ENCODE measurements at places on chromosomes 2 and 18.

DNA sequence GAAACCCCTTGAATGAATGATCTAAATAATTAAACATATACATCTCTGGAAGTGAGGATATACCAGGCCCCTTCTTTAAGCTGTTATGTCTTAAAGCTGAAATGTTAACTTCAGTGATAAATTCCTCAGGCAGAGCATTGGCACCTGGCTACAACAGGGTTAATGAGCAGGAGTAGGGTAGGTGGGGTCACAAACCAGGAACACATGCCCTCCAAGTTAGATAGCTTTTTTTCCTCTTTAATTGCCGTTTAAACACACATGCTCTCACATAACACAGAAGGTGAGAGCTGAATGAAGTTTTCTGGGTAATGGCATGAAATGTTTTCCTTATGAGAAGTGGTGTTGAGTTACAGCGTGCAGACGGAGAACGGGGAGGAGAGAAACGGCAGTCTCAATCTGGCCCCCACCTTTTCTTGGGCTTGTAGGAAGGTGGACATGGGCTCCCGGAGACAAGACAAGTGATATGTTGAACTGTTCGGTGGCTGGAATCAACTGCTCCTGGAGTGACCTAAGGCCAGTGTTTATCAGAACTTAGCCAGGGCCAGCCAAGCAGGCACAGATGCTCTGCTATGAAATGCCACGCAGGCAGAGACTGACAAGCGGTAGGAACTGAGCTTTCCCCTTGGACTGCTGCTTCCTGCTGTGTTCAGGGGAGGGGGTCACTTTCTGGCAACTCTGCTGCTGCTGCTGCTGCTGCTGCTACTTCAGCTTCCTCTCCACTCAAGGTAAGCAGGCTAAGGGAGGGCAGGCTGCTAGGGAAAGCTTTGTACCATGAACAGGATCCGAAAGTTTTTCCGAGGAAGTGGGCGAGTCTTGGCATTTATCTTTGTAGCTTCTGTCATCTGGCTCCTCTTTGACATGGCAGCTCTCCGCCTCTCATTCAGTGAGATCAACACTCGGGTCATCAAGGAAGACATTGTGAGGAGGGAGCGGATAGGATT lies at the start of gene GALNT5:
GALNT5 (plus strand) TSS at position 394 of the 941 bp plus-strand sequence; CDS start at position 772, 378 bp downstream.
- DNase-seq, result no peak

DNA sequence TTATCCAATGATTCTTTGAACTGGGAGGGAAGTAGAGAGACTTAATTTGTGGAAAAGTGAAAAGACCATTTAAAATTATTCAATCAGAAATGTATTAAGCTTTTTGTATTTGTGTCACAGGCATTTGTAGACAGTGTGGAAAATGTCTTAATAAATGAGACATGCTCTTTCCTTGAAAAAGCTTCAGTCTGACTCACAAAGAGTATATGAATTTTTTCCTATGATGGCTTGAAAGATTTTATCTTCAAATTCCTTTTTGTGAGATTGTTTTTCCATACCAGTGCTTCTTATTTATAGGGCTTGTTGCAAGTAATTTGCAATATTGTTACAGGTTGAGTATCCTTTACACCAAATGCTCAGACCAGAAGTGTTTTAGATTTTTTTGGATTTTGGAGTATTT lies 39.5 kb downstream of the STON1 start:
- no peak for DNase-seq

- no peak for DNase-seq
Observed at GRCh38 chr2:143698352-143698751, 569.1 kb downstream of the ARHGAP15 start.

DNA sequence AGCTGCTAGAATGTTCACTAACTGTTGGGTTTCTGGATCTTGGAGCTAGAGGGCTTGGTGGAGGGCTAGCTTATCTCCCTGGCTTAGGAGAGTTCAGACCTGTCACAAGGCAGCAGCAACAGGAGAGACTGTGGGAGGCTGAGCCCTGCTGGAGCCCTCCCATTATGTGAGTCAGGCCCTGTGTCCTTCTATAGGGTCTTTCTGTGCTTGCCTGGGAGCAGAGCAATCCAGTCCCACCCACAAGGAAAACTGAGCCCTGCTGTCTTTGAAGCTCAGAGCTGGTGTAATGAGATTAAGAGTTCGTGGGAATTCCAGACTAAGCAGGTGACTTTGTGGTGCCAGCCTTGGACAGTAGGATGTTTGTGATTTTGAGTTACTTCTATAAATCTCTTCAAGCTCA lies 249.0 kb downstream of the TTC32 start:
- no peak for DNase-seq

GRCh38 chr2:187364696-187365095 lies 83.4 kb downstream of the CALCRL start:
- no peak for DNase-seq

DNA sequence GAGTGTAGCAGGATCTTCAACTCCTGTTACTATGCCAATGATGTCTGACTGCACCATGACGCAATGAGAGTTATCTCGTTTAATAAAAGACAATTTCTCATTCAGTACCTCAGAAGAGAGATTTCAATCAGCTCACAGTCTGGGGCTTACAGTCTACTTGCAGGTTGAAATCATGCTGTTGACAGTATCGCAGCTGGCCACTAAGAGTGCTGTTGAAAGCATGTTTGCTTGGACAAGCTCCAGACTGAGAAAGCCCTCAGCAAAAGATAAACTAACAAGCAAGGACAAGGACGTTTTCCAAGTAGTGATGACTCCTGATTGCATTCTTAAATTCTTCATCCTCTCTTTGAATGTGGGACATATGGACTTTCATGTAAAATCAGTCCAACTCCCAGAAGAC lies 145.2 kb upstream of the SYT4 start:
- DNase-seq, result no peak

- DNase-seq, result no peak
Observed at GRCh38 chr2:204923957-204924356, 378.7 kb downstream of the PARD3B start.

- DNase-seq, result no peak
Observed at GRCh38 chr2:209334188-209335017, 89.4 kb upstream of the MAP2 start.

DNA sequence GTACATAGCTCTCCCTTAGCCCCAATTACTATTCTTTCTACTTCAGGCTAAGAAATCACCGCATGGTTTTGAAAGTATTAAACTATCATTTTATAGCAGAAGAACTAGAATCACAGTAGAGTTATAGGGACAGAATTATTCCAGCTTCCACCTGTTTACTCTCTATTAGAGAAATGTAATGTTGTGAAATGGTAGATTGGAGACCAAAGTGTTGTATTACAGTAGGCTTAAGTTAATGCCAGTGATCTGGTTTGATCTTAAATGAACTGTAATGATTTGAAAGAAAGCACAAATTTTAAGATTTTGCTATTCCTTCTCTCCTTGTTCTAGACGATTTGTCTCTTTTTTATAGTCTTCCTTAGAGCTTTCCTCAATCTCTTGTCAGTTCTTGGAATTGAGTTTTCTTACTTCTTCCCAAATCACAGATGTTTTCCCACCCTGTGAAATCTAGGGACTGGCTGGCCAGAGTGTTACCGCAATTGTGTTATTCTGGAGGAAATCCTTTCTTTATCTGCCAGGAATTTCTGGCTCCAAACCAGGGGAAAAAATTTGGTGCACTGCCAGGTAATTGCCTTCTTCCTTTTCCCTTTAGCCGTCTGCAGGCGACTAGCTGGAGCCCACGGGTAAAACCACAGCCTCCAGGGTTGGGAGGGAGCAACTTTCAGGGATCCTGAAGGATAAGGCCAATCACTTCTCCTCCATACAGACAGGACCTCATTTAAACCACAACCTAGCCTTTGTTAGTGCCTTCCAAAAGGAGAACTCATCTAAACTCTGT lies 51.7 kb downstream of the NOP58 start:
- DNase-seq, result no peak

GRCh38 chr2:153391131-153391530 lies 87.4 kb downstream of the RPRM start:
- DNase-seq, result no peak

GRCh38 chr2:232342635-232343565 lies 35.7 kb upstream of the ALPP start:
- DNase-seq, result no peak
